ENCODE measurements at places on chromosomes 1 and 21. TPM values are rescaled to one million over a fixed set of nuclear protein-coding genes. Genes with fewer than 3 reads are reported as not detected.

DNA sequence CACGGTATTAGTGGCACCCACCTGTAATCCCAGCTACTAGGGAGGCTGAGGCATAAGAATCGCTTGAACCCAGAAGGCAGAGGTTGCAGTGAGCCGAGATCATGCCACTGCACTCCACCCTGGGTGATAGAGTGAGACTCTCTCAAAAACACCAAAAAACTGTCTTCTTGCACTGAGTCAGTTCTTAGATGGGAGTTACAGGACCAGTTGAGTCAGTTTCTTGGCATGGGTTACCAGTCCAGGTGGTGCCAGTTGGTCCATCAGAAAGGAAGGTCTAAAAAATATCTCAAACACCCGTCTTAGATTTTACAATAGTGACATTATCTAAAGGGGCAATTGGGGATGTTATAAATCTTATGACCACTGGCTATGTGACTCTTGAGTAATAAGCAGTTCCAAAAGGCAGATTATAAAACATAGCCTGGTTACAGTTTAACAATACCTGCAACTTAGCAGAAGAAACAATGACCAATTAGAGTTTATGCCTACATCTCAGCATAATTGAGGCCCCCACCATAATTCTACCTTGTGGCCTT is 206.9 kb upstream of the FGGY start:
- no peak for DNase-seq

Gene GSTM5
- not detected for total RNA-seq

DNA sequence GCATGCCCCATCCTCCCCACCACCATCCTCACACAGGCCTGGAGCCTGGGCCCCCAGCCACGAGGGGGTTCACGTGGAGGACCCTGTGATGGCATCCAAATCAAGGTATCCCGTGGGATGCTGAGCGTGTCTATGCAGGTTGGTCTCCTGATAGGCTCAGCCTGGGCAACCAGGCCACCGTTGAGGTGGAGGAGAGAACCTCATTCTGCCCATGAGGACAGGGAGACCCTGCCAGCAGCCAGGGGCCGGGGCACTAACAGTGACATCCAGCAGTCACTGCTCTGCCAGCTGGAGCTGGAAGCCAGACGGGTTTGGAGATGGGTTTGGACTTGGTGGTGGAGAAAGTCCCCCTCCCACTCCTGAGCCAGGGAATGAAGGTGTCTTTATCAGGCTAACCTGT is 582.8 kb downstream of the MATN1 start:
- no peak for DNase-seq

DNA sequence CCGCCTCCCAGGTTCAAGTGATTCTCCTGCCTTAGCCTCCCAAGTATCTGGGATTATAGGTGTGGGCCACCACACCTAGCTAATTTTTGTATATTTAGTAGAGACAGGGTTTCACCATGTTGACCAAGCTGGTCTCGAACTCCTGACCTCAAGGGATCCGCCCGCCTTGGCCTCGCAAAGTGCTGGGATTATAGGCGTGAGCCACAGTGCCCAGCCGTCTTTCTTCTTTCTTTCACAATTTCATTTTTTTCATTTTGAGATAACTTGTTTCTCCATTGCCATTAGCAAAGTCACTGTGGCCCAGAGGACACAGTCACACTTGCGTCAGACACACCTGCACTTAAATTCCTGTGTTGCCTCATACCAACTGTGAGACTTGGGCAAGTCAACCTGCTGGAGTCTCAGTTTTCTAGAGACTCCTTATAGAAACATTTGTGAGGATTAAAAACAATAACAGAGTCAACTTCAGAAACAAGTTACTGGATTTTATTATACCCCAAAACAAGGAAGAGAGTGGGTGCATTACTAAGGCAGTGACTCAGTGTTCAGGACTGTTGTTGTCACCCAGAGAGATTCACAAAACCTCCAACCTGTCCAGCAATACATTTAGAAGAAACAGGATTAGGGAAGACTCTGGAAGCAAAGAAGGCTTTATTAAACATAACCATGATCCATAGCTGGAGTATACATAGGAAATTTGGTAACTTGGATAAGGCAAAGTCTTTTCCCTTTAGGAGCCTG is 2.6 kb downstream of the TEDDM1 start:
- no peak for DNase-seq

Gene FCER1G
- total RNA-seq, result 0.60 TPM

GRCh38 chr1:170168265-170168664 is 22.5 kb downstream of the NTMT2 start:
- DNase-seq, result no peak

DNA sequence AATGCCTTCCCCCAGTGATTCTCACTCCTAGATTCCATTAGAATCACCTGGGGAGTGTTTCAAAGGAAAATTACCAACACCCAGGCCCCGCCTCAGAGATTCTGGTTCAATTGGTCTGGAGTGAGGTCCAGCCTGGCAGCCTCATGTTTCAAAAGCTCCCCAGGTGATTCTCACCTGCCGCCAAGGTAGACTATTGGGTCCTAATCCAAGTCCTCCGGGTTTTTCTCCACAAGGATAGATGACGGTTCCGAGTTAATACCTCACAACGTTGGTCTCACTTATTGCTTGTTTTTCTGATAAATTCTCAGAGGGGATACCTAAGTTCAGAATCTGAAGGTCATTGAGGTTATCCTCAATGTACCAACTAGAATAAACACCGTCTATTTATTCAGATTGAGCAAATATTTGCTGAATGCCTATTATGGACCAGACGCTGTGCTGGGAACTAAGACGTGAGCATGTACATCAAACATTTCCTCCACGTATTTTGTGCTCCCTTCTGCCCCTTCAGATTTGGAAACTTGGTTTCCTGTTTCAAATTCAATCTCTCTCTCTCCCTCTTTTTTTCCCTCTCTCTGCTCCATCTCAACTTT is 97.5 kb downstream of the SEC16B start:
- no peak for DNase-seq

- no peak for DNase-seq
Measured at GRCh38 chr1:40986956-40987355, 7.5 kb downstream of the CTPS1 start.

Gene CCDC28B
- 50.4 TPM for total RNA-seq

Gene TMEM61
- not detected for total RNA-seq

Gene RIPPLY3
- not detected for total RNA-seq

Gene PROK1
- total RNA-seq, result not detected

DNA sequence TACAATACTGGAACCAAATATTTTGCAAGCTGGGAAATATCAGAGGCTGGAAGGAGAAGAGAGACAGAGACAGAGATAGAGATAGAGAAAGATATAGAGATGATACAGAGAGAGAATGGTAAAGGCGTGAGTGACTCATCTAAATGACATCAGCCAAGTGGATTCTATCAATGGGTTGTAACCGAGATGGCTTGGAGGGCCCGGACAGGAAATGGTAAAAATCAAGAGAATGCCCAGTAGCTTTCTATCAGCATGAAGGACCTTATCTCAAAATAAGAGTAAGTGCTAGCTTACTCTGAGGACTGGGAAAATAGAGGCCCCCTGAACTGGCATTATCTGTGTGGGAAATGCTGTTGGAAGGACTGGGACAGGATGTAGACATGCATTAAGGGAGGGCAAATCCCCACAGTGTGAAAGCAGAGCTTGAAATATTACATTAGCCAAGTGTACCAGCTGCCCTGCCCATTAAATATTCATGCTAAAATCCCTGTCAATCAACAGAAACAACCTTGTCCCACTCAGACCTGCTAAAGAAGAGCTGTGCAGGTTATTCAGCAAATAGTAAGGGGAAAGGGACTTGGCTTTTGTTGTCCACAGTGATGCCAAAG is 76.6 kb upstream of the ZNF644 start:
- DNase-seq, result no peak

GRCh38 chr1:208234721-208235120 is 9.5 kb downstream of the PLXNA2 start:
- no peak for DNase-seq

DNA sequence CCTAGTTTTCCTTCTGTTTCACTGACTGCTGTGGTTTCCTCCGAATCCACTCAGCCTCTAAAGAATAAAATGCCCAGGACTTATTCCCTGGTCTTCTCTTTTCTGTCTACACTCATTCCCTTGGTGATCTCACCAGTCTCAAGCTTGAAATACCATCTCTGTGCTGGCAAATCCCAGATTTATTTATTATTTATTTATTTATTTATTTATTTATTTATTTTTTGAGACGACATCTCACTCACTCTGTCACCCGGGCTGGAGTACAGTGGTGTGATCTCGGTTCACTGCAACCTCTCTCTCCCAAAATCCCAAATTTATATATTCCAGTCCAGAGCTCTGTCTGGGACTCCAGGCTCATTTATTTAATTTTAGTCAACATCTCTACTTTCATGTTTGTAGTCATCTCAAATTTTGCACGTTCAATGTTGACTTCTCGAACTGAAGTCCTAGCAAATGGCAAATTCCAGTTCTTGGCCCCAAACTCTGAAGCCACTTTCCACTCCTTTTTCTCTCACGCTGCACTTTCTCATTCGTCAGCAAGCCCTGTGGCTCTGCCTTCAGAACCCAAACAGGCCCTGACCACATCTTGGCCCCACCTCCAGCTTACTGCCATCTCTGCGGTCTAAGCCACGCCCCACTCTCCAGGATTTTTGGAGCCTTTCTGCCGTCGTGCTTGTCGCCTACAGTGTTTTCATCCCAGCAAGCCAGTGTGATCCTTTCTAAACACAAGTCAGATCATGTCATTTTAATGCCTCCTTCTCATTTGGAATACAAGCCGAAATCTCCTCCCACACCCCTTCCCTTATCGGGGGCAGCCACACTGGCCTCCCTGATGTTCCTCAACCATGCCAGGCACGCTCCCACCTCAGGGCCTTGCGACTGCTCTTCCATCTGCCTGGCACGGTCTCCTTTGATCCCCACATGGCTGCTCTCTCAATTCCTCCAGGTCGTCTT is 14.2 kb upstream of the TENT5B start:
- no peak for DNase-seq

- DNase-seq, result no peak
Measured at GRCh38 chr1:25743164-25744139, 56.5 kb upstream of the SELENON start.

DNA sequence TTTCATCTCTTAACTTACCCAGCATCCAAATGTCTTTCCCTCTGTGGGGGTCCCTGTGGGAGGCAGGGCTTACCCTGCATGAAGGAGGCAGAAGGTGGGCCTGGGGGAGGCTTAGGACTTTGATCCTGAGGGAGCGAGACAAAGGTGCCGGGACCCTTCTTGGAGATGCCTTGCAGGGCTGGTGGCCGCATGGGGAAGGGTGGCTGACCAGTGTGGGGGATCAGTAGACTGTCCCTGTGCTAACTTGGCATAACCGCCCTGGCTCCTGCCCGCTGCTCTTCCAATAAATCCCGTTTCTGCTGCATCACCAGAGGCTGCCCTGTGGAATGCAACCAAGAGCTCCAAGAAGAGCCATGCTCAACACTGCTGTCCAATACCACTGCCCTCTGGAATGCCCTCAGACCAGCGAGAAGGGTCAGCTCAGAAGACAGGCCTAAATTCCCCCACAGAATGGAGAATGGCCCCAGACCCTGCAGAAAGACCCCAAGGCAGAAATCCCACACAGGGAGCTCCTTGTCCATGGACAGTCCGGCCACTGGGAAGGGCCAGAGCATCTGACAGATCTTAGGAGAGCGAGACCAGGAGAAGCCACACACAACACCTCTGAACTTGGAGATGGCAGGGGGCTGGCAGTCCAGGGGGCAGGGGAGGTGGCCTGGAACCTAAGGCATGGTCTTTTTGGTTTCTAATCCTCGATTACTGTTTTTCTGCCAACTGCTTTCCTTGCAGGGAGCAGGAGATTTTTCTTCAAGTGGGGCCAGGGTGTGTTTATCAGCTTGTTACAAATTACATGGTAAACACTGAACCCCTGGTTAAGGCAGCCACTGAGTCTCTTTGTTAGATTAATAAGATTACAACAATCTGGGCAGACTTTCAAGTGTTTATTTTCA is 46.7 kb upstream of the DMRTB1 start:
- DNase-seq, result no peak

DNA sequence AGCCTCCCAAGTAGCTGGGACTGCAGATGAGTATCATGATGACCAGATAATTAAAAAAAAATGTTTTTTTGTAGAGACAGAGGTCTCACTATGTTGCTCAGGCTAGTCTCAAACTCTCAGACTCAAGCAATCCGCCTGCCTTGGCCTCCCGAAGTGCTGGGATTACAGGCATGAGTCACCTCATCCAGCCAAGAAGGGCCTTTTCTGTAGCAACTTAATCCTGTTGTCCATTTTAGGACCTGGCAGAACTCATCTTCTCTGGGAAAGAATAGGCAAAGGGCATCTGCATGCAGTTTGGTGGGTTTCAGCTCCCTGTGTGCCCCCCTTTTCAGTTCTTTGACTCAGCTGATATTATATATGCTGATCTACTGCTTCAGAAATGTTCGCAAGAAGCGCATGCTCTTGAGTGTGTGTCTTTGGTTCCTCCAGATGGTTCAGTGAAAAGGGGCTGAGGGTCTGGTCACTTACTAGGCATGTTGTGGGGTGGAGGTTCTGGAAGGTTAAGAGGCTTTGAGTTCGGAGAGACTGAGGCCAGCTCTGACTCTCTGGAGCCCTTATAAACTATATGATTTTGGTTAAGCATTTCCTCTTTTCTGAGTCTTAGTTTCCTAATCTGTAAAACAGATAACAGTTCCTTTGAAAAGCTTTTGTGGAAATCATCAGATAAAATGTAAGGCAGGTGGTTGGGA is 19.4 kb upstream of the SRSF4 start:
- DNase-seq, result no peak

GRCh38 chr1:94245747-94246438 is 8.5 kb upstream of the ARHGAP29 start:
- no peak for DNase-seq

GRCh38 chr1:25520446-25521061 is 22.9 kb upstream of the LDLRAP1 start:
- DNase-seq, result peak; percentile 39
